Anterior cingulate cortex (tissue), 58 donors: ENCODE measurements at places on chromosomes 1 and 21.

DNA sequence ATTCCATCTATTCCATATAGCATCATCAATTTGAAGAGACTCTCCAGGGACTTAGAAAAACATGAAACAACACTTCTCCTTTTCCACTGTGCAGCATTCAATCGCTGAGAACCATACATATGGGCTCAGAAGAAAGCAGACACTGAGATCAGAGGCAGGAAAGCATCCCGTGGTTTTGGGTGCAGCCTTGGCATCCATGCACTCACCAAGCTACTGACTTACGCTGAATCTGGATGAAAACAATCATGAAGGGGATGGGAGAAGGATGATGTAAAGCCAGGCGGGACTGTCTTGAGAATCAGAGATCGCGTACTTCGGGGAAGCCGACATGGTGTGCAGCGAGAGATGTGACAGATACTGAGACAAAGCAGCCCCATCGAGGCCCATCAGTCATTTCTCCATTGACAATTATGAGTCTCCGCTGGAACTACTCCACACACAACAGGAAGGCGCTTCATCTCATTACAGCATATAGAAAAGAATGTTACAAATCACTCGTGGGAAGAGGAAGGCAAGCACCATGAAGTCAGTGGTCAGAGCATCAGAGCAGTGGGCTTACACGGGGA lies 2.3 kb upstream of the TIAM1 start:
- DNase-seq, result no peak

DNA sequence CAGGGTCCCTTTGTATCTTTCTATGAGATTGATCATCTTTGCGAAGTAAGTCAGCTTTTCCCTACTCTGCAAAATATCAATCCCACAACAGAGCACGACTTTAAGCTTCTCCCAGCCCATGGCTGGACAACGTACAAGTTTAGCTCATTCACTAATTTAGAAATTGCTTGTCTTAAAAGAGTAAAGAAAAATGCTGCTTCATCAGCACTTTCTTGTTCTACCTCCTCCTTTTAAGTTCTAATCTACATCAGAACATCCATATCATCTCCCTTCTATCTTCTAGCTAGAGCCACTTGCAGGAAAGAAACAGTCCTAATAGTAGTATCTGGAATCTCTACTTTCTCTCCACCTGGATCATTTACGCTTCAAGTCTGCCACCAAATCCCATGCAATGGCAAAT lies 441.2 kb upstream of the ESRRG start:
- DNase-seq, result no peak

GRCh38 chr1:22153660-22154437 lies 11.0 kb upstream of the WNT4 start:
- DNase-seq, result no peak

DNA sequence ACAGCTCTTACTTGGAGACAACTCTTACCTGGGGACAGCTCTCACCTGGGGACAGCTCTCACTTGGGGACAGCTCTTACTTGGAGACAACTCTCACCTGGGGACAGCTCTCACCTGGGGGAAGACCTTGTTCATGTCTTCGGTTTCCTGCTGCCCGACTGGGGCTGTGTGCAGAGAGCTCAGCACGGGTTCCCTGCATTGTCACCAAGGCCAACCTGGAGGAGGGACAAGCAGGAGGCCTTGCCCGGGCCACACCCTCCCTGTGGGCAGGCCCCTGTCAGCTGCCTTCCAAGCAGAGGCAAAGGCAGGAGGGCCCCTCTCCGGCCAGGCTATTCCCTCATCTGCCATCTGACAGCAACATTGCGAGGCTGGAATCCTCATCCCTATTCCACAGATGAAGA lies at the start of gene LDLRAD1:
Gene LDLRAD1 (minus strand): TSS at position 208 of the 400 bp plus-strand sequence. CDS start 74 bp downstream, at position 134.
- no peak for DNase-seq

DNA sequence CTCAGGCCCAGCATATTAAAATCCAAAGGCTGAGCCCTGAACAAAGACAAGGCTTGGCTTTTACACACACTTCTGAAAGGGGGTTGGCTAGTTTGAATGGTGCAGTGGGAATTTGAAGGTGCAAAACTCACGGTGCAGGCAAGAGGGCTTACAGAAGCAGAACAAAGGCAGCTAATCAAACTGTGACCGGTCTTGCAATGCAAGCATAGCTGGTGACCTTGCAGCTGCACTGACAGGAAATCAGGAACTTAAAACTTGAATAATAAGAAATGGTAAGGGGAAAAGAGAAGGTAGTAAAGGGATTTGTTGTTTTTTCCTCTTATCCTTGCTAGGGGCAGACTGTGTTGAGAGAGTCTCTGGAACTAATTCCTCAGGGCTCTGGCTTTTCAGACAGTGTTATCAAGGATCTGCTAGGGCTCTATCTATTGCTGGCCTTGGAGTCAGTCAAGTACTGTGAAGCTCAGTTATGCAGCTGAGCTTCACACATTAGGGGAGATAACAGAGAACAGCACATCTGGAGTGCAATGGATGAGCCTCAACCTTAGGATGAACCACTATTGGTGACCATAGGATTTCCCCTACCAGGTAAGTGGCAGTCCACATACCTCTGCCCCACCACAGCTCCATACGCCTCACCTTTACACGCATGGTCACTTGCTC lies 97.6 kb downstream of the PPIAL4G start:
- DNase-seq, result no peak

- DNase-seq, result no peak
These were observed 39.0 kb downstream of the SLC37A1 start for GRCh38 chr21:42552407-42553336.
